ENCODE measurements at places on chromosomes 7 and 10.

DNA sequence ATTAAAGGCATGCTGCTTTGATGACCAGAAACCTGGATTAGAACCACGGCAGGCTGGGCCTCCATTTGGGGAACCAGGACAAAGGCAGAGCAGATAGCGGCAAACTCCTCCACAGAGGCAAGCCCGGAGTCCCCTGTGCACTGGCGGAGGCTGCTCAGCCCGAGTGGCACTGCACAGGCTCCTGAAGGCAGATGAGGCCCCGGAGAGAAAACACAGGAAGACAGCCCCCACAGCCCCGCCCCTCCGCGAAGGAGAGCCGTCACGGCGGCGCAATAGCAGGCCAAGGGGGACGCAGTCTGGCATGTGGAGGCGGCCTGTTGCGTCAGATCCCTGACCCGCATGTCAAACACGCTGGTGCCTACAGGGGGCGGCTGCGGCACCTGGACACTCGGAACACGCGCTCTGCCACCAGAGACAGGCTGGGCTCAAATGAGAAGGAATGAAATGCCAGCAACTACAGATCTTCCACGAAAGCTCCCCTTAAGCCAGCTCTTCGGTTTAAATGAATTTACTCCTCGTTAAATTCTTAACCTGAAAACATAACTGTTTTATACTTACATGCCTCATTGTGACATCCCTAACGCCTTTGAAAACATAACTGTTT, 128.5 kb downstream of the MAD1L1 start:
- DNase-seq: peak; percentile 79

DNA sequence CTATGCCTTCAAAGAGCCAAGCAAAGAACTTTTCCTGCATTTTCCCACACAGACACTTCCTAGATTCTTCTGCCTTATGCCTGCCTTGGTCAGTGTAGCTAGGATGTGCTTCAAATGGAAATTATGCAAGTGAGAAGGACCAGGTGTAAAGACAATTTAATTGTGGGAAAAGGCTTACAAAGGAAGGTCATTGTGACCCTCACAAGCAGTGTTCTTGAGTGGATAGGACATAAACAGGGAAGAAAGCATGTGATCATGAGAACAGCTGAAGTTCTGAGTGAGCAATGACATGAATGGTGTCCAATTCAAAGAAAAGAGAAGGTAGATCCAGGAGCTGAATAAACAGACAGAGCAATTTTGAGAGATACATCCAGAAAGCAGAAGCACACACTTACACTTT, 1.3 kb upstream of the PIP start:
- no peak for DNase-seq

- no peak for DNase-seq
Observed at GRCh38 chr10:75283671-75284470, 48.1 kb upstream of the COMTD1 start.

DNA sequence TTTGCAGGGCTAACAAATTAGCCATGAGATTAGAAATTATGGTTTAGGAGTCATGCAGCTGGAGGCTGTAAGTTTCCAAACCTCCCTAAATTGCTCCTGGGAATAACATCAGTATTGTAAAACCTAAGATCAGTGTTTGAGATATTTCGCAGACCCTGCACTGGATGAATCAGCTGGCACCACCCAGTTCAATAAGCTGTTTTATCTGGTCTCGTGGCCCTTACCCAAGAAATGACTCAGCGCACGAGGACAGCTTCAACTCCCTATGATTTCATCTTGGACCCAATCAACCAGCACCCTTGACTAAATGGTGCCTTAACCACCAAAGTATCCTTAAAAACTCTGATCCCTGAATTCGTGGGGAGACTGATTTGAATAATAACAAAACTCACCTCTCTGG, 482.0 kb upstream of the PCDH15 start:
- DNase-seq: no peak

DNA sequence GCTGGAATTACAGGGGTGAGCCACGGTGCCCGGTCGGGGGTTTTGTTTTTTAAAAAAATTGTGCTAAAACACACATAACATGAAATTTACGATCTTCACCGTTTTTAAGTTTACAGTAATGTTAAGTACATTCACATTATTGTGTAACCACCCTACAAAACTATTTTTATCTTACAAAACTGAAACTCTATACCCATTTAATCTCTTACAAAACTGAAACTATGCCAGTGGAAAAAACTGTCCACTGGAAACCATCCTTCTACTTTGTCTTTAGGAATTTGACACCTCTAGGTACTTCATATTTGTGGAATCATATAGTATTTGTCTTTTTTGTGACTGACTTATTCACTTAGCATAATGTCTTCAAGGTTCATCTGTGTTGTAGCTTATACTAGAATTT, 1.0 kb upstream of the PSMC2 start:
- DNase-seq: no peak

DNA sequence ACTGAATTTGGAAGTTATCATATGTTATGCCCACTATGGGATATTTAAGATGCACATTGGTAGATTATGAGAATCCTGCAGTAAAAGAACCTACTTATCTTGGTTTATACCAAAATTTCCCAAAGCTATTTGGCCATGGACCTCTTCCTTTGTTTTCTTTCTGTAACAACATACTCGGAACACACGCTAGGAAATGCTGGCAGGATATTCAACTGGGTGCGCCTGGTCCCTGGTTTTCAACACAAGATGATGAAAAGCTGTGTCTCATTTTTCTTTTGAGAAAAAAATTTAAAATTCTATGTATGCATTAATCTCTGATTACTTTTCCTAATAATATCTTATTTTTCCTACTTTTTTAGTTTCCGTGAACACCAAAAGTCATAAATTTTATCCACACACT, 128.5 kb upstream of the NRP1 start:
- no peak for DNase-seq

DNA sequence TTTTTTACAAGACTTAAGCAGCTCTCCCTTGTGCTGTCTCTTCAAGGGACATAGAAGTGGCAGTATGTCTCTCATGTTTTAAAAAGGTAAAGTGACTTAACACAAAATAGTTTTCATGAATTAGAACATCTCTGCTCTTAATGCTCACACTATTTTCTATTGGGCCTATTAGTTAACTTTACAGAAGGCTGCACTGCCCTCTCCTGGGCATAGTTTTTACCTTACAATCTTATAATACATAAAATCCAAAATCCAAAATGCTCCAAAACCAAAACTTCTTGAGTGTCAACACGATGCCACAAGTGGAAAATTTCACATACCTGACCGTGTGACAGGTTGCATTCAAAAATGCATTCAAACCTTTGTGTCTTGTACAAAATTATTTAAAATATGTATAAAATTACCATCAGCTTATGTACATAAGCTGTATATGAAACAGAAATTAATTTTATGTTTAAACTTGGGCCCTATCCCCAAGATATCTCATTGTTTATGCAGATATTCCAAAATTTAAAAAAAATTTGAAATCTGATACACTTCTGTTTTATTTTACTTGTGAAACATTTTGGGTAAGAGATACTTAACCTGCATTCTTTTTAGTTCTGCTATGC, 25.8 kb downstream of the TES start:
- no peak for DNase-seq

- DNase-seq: no peak
Observed at GRCh38 chr10:62075414-62075813, 173.9 kb downstream of the ARID5B start.

DNA sequence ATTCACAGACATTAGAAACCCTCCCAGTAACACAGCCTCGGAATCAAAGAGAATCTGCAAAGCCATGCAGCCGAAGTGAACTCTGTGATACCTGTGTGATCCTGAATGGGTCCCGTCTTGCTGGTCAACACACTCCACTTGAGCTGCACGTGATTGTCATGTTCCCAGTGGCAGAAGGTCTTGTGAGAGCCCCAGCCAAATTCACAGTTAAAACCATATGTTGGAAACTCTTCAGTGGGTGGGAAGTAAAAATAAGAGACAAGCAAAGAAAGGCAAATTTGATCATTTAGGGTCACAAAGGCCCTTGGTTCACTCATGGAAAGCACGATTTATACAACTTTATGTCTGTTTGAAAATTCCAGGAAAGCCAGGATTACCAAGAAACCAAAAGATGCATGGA, 142.3 kb downstream of the NRP1 start:
- no peak for DNase-seq

GRCh38 chr10:7258948-7259523, 151.8 kb downstream of the SFMBT2 start:
- DNase-seq: no peak

Data from kidney capillary endothelial cell (primary cell).